RPMI7951 (cell line): ENCODE measurements at places on chromosomes 12 and 14.

DNA sequence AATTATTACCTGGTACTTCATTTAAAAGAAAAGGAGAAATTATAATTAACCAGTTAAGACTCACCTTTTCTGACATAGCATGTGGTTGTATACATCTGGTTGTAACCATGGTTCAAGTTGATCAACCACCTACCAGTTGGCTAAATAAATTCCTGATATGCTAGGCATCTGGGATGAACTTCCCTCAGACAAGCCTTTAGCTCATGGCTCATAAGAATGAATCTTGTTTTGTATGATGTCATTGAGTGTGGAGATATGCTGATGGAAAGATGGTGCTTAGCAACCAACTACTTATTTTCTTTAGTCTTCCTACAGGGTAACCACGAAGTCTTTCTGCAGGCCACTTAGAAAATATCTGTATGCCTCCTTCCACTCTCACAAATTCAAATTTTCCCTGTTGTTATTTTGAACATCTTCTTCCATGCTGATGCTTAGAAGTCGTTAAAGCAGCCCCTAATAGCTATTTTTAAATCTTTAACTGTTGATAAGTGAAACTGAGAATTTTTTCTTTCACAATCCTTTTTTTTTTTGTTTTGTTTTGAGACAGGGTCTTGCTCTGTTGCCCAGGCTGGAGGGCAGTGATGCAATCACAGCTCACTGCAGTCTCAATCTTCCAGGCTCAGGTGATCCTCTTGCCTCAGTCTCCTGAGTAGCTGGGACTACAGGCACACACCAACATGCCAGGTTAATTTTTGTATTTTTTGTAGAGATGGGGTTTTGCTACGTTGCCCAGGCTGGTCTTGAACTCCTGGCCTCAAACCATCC lies 51.9 kb upstream of the PTHLH start:
- DNase-seq, result peak; percentile 68

DNA sequence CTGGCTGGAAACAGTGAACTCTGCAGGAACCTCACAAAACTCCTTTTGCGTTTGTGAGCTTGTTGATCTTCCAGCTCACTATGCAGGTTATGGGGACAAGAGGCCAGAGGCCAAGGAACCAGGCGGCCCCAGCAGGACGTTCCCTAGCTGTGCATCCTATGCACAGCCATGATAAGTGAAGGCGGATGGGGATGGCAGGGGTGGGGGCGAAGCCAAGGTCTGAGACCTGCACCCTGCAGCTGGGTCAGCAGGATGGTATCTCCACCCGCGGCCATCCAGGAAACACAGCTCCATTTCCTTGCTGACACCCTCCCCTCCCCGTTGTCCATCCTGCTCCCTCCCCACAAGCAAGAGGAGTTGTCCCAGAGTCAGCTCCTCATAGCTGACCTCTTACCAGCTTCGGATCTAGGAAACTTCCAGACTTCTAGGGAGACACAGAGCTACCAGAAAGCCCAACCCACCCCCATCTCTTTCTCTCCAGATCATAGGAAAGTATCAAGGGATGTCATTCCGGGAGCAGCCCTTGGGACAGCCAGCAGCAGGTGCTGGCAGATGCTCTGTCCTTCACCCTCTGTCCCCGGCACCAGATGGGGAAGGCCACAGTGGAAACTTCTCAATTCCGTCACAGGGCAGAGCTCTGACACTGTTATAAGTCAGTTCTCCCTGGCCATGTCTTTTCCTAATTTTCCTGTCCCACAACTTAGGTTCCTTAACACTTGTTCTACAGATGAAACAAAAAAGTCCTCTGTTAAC lies 9.4 kb downstream of the ZBTB39 start:
- DNase-seq, result no peak

- no peak for DNase-seq
Observed at GRCh38 chr12:70553391-70553859, 83.8 kb downstream of the PTPRB start.

DNA sequence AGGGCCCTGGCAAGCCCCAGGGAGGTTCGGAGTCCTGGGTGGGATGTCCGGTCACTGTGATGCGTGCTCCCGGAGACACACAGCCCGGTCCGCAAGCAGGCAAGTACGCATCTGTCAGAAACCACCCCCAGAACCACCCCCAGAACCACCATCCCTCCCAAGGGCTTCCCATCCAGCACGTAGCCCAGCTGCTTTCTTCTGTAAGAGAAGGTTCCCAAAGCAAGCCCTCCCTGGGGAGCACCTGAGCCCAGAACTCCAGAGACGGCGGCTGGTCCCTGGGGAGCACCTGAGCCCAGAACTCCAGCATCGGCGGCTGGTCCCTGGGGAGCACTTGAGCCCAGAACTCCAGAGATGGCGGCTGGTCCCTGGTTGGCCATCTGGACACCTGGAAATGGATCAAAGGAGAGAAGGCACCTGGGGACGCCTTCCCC lies 2.6 kb upstream of the FBRSL1 start:
- no peak for DNase-seq

GRCh38 chr14:96905825-96906224 lies 108.6 kb downstream of the VRK1 start:
- DNase-seq, result no peak
